Activated T-cell treated with anti-CD3 and anti-CD28 coated beads, Interleukin-2, amount 50 U/mL, for 48 hours (primary cell): ENCODE measurements at places on chromosomes 3 and 15.

- DNase-seq = peak; percentile 69
Observed at GRCh38 chr15:65981837-65982626, 112.7 kb downstream of the RAB11A start.

DNA sequence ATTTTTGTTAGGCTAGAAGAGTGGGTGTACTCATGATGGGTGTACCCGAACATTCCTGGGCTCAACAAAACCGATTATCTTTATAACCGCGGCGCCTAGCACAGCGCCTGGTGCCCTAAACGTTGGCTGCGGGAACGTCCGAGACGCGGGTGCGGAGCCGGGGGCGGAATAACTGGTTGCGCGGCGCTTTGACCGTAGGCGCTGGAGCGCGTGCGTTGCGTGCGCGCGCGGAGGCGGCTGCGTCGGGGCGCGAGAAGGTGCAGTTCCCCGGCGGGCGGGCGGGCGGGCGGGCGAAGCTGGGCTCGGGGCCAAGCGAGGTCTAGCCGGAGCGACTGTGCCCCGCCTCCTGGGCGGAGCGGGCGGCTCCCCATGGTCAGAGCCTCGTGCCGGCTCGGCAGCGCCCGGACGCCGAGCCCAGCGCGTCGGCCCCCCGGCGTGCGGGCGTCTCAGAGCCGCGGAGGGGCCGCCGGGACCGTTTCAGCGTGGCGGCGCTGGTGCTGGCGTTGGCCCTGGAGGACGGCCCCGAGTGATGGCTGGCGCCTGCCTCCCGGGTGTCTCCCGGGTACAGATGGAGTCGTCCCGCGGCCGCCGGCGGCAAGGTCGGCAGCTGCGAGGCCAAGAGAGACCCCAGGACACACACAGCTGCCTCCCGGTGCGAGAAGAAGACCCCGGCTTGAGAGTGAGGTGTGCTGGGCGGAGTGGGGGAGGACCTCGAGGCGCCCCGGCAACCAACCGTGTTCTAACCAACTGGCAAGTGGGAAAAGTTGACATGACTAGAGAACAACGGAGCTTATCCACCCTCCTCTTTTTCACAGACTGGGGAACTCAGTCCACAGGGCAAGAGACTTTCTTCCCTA is at the start of gene PLAAT1:
Gene PLAAT1 (plus strand): TSS at position 373 of the 857 bp plus-strand sequence. CDS start 14,429 bp downstream, outside the sequence.
- peak; percentile 25 for DNase-seq

DNA sequence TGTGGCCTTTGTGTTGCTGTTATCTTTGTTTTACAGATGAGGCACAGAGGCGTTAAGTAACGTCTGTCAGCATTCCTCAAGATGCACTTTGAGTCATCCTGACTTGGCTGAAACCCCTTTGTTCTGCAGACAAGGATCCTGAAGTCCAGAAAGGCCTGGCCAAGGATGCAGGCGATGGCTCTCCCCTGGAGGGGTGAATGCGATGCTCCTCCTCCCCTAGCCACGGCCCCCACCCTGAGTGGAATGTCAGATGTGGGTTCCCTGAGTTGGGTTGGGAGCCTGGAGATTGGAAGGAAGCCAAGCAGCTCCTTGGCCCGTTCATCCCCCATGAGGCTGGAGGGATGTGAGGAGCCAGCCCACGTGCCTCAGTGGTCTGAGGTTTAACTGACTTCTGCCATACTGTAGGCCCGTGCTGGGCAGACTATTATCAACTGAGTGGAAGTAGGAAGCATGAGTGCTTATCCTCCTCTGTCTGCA is 43.3 kb downstream of the POMGNT2 start:
- no peak for DNase-seq

- DNase-seq = peak; percentile 68
Observed at GRCh38 chr15:82647835-82648256, 683 bp upstream of the CPEB1 start.

- DNase-seq = no peak
Observed at GRCh38 chr3:139374099-139374498, 15.3 kb downstream of the COPB2 start.

DNA sequence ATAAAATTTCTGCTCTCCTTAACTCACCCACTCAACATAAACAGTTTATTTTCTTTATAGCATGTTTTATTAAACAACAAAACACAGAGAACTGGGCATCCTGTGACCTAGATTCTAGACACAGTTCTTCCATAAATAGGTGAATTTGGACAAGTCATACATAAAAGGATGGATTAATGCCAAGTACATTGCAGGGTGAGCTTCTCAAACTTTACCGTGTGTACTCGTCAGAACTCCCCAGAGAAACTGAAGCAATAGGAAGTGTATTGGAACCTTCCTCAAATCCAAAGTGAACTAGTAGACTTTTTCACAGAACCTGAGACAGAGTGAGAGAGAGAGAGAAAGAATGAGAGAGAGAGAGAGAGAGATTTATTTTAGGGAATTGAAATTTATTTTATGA is 139.7 kb downstream of the CD47 start:
- DNase-seq = no peak

GRCh38 chr15:31523655-31524049 is 197.0 kb downstream of the KLF13 start:
- DNase-seq = no peak

GRCh38 chr3:169105561-169105960 is 558.0 kb downstream of the MECOM start:
- no peak for DNase-seq

GRCh38 chr3:40620151-40620550 is 95.4 kb downstream of the ZNF621 start:
- no peak for DNase-seq

GRCh38 chr3:118863731-118864322 is 170.8 kb downstream of the IGSF11 start:
- DNase-seq = no peak

DNA sequence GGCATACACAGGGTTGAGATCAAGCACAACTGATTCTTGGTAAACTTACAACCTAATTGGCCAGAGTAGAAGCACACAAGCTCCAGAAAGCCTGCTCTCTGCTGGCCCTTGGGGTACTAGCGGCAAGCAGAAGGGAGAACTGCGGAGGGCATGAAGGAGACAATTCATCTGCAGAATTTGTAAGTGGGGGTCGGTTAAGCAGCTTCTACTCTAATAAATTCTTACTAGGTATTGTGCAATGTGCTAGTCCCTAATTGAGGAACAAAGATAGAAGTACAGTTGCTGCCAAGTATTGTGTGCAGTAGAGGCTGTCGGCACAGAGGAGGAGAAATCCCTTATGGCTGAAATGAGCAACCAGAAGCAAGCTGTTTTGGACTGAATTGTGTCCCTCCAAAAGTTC is 91.2 kb upstream of the VEPH1 start:
- no peak for DNase-seq

- DNase-seq = no peak
Observed at GRCh38 chr3:133717424-133717823, 28.8 kb upstream of the TF start.

- no peak for DNase-seq
Observed at GRCh38 chr15:47246317-47246716, 471.0 kb upstream of the SEMA6D start.

DNA sequence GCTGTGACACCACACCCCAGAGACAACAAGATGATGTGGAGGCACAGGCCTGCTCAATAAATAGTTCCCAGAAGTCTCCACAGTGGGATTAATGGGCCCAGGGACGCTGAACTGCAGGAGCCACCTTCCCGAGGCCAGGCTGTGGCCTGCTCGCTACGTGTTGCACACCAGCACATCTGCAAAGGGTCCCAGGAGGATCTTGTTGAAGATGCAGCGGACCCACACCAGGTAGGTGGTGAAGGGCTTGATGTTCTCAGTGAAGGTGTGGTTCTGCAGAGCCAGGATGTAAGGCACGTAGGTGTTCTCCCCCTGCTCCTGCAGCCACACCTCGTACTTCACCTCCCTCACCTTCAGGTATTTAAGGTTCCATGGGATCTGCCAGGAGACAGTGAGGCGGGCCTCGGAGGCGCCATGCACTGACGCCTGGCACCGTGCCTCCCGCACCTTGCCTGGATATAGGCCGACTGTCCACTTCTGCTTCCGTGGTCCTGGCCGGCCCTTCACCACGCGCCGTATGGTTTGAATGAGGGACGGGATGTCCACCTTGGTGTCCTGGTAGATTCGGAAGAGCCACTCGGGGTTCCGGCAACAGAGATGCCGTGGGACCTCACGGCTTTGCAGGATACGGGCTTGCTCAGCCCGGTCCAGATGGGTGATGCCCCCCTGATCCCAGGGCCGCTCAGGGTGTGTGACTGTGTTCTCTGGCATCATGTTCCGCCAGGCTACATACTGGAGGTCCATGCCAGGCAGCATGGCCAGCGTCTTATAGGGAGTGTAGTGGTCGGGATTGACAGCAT is 26.1 kb downstream of the POMGNT2 start:
- no peak for DNase-seq

GRCh38 chr15:66580643-66581042 is 14.8 kb upstream of the LCTL start:
- DNase-seq = no peak

GRCh38 chr3:83426300-83426699 is 1532.5 kb upstream of the CADM2 start:
- DNase-seq = no peak

DNA sequence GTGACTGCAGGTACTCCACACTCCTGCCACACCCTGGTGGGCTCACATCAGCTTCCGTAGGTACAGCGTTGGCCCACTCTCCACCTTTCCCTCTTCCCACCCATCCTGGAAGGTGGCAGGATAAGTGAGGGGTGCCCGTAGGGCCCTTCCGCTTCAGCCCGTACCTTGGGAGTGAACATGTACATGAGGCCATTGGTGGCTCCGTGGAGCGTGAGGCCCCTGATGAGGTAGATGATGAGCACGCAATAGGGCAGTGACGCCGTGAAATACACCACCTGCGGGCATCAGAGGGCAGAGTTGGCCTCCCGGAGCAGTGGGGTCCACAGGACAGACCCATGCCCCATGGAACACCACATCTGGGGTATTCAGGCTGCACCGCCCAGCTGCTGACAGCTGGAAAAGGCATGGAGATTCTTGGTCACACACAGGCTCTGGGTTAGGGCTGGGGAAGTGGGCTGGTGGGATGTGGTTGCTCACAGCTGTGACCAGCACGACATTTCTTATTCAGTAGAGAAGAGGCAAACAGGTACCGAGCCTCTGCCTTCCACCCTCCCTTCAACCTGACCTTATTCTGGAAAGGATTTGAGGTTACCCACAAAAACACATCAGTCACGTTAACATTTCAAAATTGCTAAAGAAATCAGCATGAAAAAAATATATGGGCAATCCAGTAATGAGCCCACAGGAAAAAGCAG is 23.8 kb downstream of the SLC6A20 start:
- peak; percentile 34 for DNase-seq

GRCh38 chr3:109328202-109328601 is 9.1 kb downstream of the DPPA4 start:
- DNase-seq = no peak

GRCh38 chr3:169564883-169565282 is 98.6 kb downstream of the MECOM start:
- DNase-seq = no peak

GRCh38 chr3:31305340-31305739 is 227.4 kb upstream of the STT3B start:
- DNase-seq = no peak

DNA sequence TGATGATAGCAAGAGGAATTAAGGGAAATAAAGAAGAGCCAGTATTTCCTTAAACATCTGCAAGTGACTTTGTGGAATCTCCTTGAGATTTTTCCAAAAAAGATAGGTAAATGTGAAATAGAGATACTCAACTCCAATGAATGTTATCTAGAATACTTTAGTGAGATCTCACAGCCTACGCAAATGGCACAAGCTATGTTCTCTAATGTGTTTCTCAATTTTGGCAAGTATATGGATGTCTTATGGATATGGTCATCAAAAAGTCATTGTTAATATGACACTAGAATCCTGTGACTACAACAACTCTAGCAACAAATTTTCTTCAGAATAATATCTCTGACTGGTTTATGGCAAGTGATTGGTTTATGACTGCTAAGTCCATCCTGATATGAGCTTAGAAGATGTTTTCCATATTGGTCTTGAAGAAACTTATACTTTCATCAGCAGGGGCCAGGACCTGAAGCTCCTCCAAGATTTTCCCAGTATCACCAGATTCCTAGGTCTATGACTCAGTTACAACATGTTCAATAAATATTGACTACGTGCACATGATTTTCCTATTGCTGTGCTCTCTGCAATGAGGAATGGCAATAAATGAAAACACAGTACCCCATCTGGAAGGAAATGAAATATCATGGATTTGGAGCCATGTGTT is 170.9 kb upstream of the THBS1 start:
- DNase-seq = no peak

GRCh38 chr15:69074843-69075224 is 60.3 kb downstream of the NOX5 start:
- no peak for DNase-seq

DNA sequence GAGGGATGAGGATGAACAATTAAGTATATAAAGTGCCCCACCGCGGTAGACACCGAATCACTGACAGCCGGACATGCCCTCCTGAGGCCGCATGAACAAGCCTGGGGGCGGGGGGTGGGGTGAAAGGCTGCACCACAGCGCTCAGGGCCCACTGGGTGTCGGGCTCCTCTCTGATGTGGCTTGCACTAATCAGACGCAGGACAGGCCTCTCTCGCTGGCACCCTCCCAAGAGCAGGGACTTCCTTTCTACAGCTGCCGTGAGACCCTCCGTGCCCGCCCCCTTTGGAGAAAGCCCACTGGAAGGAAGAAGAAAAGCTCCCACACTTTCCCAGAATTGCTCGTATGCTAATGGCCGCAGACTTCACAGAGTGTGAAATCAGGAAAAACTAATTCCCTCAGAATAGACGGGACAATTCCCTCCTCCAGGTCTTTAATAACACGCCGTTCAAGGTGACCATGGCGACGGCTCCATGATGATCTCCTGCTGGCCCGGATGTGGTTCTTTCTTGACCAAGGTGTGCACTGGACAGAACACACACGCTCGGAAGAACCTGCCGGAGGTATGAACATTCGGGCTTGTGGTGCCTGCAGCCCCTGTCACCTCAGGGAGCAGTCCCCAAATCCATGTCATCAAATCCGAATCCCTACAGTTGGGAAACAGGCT is 32.0 kb downstream of the IQSEC1 start:
- DNase-seq = no peak

DNA sequence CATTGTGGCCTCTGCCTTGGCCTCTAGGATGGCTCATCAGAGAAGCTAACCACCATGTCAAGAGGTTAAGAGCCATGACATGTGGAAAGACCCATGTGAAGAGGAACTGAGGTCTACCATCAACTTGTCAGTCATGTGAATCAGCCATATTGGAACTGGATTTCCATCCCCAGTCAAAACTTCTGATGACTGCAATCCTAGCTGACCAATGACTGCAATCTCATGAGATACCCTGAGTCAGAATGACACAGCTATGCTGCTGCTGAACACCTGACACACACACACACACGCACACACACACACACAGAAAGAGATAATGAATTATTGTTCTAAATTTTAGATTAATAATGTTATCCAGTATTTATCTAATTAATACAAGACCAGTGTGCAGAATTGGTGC is 337.5 kb upstream of the LMCD1 start:
- no peak for DNase-seq
